GM12864 (cell line): ENCODE measurements at places on chromosomes 1 and 21.

GRCh38 chr1:21238141-21238800 is 52.0 kb downstream of the ECE1 start:
- no peak for DNase-seq

DNA sequence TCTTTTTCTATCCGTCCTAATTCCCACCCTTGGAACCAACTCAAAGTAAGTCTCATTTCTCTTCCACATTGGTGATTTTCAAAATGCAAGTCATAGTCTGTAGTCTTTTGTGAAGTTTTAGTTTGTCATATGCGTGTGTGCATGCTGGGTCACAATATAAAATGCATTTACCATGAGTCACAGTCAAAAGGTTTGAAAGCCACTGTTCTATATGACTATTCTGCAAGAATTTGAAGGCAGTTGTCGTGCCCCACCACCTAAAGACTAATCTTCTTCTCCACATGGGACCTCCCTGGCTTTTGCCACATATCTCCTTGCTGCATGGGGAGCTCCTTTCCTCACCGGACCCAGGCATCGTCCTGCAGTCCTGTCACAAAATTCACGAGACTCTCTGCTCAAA is 1.6 kb downstream of the STPG1 start:
- no peak for DNase-seq

DNA sequence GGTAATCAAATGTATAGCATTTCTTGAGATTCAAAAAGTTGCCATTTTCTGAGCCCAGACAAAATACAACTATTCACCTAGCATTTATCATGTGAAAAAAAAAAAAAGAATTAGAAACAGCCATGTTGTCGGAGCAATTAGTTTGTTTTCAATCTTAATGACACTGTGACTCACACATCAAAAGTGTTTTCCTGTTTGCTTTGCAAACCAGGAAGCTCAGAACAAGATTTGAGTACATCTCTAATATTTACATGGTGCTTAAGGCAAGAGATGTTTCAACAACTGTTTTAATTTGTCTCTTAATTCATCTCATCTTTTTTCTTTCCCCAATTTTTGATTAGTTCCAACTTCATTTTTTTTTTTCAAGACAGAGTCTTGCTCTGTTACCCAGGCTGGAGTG is 62.5 kb upstream of the CAPZB start:
- no peak for DNase-seq

DNA sequence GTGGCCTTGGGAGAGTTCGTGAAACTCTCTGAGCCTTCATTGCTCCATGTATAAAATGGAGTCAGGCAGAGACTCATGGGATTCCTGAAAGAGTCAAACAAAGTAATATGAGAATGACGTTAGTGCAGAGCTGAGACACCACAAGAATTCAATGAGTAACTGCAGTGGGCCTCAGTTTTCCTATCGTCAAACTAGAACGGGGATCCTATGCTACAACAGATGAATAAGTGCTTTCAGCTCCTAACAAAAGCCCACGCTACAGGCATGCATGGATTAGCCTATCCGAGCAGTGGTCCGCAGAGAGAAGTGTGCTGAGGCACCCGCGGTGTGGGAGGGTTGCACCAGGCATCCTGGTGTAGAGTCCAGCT is 124.7 kb downstream of the SYF2 start:
- DNase-seq = no peak

DNA sequence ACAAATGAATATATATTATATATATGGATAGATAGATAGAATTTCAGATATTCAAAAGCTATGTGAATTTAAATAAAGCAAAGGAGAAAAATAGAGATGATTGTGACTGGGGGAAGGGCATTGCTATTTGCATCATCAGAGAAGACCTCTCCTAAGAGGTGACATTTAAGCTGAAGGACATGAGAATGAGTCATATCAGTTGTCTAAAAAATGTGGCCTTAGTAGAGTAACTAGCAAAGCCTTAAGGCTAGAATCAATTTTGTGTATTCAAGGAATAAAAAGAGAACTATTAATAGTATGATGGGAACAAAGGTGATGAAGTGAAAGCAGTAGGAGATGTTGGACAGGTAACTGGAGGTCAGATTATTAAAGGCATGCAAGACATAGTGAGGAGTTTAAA is 34.8 kb upstream of the SLC35F3 start:
- DNase-seq = no peak

GRCh38 chr1:209534496-209535250 is 48.8 kb upstream of the CAMK1G start:
- no peak for DNase-seq

- DNase-seq = no peak
Observed at GRCh38 chr1:54252371-54252936, 52.5 kb downstream of the MRPL37 start.

GRCh38 chr1:8040586-8040985 is 14.5 kb upstream of the ERRFI1 start:
- no peak for DNase-seq

DNA sequence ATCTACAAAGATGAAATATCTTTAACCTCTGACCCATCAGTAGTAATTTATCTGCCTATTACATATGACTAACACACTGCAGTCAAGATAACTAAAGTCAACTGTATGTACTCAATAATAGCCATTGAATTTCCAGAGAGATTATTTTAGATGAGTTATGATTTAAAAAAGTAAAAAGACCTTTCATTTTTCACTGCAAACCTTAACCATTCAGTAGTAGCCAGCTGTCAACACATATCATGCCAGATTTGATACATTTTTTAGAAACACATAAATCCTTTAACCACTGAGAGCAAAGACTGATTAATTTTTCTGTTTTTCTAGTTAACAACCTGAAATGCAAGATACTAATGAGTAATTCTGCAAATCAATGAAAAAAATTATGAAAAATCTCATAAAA is 31.0 kb downstream of the PALMD start:
- no peak for DNase-seq

GRCh38 chr21:33261635-33262034 is 4.5 kb upstream of the IL10RB start:
- no peak for DNase-seq

DNA sequence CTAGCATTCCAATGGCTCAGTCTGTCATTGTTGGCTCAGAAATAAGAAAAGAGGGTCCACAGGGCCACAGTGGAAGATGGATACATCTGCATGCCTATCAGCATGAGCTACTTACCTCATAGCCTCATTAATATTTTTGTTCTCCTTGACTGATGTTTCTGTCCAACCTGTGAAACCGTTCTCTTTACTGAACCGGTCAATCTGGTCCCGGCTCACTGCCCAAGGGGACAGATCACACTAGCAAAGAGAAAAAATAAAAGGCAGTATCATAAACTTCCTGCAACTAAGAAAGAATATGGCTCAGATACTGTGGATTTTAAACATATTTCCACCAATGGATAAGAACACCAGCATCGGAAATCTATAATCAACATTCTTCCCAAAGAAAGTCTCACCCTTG is 4.7 kb downstream of the RAB29 start:
- no peak for DNase-seq

DNA sequence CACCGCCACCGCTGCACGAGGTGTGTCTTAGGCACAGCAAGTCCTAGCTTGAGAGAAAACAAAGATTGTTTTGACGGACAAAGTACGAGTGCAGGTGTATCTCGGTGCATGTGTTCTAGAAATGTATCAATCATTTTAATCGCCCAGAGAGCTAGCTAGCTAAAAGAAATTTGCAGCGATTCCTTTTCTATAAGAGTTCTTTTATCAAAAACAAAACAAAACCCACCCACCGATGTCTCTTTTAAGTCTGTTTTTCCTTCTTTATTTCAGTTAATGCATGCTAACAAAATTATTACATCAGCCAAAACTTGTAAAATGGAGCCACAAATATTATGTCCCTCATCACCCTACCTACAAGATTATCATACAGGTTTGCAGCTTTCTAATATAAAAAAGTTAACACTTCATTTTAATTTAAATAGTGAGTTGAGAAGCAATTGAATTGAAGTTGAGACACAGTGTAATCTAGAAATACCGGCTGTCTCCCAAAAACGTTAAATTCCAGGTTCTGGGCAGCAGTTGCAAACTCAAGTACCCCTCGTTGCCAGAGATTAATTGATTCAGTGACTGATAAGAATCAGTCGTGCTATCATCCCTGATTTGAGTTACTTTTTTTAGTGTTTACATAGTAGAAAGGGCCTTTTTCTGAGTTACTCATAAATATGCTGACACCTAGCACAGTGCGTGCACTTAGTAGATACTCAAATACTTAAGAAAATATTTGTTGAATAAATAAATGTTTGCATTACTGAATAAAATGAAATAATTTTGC is 1.5 kb upstream of the SYDE2 start:
- no peak for DNase-seq

DNA sequence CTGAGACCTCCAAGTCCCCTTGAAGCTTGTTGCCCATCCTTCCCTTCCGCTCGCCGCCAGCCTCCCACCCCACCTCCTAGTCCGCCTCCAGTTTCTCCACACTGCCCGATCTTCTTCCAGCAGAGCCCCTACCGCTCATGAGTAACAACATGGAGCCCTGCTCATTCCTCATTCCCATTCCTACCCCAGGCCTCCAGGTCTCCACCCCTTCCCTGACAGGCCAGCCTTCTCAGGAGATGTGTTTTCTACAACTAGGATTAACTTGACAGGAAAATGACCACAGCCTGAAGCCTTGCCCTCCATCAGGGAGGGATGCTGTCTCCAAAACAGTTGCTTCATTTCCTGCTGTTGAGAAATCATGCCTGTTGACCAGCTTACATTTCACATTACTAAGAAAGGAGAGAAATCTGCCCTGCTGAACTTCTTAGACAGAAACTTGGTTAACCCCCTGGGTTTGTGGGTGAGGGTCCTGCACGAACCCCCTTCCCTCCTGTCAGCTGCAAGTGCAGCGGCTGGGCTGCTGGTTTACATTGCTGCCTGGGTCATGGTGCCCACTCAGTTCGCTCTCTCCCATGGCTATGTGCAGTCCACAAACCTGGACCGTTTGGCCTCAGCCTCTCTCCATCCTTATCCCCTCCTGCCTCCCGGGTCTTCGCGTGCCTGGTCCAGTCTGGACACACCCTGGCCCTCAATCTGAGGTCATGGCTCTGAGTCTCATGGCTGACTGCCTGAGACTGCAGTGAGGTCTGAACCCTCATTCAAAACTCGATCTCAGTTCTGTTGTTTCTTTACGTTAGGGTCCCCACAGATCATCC is 16.1 kb upstream of the CHI3L1 start:
- DNase-seq = no peak

GRCh38 chr1:13628711-13629110 is 45.1 kb downstream of the PDPN start:
- no peak for DNase-seq

GRCh38 chr1:172699695-172700227 is 40.9 kb downstream of the FASLG start:
- DNase-seq = no peak

DNA sequence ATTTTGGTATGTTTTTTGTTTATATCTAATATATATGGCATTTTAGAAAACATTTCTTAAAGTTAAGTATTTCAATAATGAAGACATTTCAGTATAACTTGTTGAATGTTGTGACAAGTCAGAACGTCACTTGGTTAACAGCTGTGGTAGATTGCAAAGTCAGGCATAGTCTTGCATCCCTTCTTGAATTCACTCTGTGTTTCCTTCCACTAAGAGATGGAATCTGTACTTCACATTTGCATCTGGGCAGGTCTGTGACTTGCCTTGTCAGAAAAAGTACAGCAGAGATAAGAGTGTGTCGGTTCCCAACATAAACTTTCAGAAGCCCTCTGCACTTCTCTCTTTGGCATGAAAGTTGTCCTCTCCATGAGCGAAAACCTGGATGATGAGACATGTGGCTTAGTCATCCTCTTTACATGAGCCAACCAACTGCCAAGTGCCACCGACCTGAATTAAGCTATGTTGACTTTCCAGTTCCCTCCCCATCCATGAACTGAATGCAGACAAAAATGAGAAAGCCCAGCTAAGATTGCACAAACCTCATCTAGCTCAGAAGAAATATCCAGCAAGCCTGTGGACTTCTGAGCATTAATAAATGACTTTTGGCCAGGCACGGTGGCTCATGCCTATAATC is 1730.2 kb downstream of the MRPL39 start:
- no peak for DNase-seq

- no peak for DNase-seq
Observed at GRCh38 chr21:39350094-39351005, 1.5 kb upstream of the HMGN1 start.

- DNase-seq = peak; percentile 62
Observed at GRCh38 chr1:75985827-75986226, 53.6 kb upstream of the ASB17 start.

GRCh38 chr1:28395181-28395580 is 25.6 kb downstream of the PHACTR4 start:
- no peak for DNase-seq

- no peak for DNase-seq
Observed at GRCh38 chr1:227242811-227243682, 75.2 kb downstream of the CDC42BPA start.

DNA sequence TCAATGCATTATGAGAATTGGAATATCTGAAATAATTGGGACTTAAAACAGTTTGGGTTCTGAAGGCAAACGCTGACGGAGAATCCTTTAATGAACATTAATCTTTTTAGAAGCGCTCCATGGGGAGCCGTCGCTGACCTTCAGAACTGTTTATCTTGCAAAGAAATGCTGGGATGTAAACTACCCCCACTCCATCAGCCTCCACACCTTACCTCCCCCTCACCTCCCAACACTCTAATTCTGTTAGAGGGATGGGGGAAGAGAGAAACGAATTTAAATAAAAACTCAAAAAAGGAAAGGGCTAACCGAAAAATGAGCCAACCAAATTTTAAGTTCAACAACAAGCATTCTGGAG is 44.1 kb upstream of the DNAJC6 start:
- no peak for DNase-seq

- no peak for DNase-seq
Observed at GRCh38 chr21:34945288-34945687, 103.8 kb downstream of the RUNX1 start.

DNA sequence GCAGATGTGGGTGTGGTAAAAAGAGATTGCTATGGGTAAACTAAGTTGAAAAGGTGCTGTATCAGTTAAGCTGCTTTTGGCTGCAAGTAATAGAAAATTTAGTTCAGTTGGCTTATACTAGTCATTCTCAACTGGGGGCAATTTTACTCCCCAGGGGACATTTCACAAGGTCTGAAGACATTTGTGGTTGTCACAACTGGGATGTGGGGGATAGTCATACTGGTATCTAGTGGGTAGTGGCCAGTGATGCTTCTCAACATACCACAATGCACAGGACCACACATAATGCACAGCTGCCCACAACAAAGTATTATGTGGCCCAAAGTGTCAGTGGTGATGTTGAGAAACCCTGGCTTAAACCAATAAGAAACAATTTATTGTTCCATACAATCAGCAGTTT is 31.4 kb downstream of the SERTAD4 start:
- DNase-seq = no peak

DNA sequence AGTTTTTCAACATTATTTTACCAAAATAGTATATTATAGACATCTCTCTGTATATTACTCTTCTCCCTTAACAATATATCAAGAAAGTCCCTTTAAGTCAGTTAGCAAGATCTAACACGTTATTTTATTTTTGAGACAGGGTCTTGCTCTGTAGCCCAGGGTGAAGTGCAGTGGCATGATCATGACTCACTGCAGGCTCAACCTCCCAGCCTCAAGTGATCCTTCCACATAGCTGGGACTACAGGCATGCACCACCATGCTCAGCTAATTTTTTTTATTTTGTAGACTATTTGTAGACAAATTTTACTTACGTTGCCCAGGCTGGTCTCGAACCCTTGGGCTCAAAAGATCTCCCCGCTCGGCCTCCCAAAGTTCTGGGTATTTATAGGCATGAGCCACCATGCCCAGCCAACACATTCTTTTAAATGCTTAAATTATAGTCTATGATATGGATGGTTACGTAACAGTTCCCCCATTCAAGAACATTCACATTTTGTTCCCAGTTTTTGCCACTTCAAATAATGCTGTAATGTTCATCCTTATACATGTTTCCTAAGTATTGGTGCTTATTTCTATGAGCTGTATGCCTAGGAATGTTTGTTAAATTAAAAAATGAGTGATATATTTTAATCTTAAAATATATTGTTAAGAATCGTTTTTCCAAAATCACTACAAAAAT is 70.4 kb downstream of the TUT4 start:
- no peak for DNase-seq
